ENCODE measurements at places on chromosomes 1 and 21. TPM values are rescaled to one million over a fixed set of nuclear protein-coding genes. Genes with fewer than 3 reads are reported as not detected.

Gene TEDDM1
- total RNA-seq = not detected

Gene NTNG1
- 17.3 TPM for total RNA-seq

Gene DCST2
- not detected for total RNA-seq

Gene KRTAP13-2
- total RNA-seq = not detected

Gene DEGS1
- total RNA-seq = 45.7 TPM

Gene NBPF4
- total RNA-seq = not detected

Gene NUDT4B
- 17.3 TPM for total RNA-seq

Gene G0S2
- total RNA-seq = 4.4 TPM

All from smooth muscle cell of the coronary artery (primary cell).